Fibroblast of mammary gland (primary cell): ENCODE measurements at places on chromosomes 1 and 21.

DNA sequence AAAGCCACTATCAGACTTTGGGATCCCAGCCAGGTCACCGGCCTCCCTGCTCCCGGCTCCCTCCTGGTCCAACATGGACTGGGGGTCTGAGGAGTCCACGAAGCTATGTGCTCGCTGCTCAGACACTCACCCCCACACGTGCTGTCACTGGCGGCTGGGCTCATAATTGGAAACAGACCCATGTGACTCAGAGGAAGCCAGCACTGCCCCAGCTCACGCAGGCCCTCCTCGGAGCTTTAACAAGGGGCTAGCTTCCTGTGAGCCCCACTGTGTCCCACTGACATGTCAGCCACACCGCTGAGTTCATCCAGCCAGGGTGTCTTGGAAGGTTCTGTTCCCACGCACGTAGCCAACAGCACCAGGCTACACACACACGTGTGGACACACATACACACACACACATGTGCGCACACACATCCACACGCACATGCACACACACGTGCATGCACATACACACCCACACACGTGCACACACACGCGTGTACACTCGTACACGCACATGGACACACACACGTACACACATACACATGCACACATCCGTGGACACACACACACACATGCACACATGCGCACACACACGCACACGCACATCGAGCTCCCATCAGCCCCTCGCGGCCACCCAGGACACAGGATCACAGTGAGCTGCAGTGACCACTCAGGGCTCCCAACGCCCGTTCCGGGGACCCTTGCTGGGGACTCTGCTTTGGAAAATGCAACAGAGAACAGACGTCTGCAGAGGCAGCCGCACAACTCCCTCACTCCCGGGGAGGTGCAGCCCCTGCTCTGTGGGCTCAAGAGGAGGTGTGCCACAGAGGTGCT, 18.4 kb upstream of the COL6A2 start:
- peak; percentile 98 for DNase-seq

- DNase-seq, result no peak
Measured at GRCh38 chr1:233078396-233078795, 128.0 kb downstream of the NTPCR start.

- DNase-seq, result peak; percentile 65
Measured at GRCh38 chr21:43590194-43590593, 69.1 kb downstream of the HSF2BP start.

DNA sequence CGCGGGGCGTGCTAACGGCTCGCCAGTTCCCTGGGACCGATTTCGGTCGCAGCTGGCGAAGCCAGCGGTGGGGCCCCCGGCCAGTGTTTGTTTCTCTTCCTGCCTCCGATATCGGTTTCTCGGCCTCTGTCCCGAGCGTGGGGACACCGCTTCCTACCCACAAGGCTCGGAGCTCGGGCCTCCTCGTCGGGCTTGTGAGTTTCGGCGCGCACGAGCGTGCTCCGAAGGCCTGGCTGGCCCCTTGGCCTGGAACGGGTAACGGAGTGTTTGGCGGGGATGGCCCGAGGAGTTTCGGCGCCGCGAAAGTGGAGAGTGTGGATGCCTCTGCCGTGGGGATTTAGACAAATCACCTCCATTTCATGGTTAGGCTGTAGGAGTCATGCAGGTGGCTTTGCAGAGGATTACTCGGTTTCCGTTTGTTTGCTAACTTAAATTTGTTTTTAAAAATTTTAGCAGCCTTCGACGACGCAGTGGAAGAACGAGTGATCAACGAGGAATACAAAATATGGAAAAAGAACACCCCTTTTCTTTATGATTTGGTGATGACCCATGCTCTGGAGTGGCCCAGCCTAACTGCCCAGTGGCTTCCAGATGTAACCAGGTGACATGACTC, 559 bp downstream of the RBBP4 start:
- no peak for DNase-seq

DNA sequence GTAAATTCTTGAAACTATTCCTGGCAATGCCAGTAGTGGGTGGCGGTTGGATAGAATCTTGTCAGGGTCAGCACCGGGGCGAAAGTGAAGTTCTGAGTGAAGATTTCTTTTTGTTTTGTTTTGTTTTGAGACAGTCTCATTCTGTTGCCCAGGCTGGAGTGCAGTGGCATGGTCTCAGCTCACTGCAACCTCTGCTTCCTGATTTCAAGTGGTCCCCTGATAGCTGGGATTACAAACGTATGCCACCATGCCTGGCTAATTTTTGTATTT, 33.3 kb downstream of the PCNT start:
- no peak for DNase-seq

GRCh38 chr1:221696718-221697461, 45.0 kb downstream of the DUSP10 start:
- no peak for DNase-seq

DNA sequence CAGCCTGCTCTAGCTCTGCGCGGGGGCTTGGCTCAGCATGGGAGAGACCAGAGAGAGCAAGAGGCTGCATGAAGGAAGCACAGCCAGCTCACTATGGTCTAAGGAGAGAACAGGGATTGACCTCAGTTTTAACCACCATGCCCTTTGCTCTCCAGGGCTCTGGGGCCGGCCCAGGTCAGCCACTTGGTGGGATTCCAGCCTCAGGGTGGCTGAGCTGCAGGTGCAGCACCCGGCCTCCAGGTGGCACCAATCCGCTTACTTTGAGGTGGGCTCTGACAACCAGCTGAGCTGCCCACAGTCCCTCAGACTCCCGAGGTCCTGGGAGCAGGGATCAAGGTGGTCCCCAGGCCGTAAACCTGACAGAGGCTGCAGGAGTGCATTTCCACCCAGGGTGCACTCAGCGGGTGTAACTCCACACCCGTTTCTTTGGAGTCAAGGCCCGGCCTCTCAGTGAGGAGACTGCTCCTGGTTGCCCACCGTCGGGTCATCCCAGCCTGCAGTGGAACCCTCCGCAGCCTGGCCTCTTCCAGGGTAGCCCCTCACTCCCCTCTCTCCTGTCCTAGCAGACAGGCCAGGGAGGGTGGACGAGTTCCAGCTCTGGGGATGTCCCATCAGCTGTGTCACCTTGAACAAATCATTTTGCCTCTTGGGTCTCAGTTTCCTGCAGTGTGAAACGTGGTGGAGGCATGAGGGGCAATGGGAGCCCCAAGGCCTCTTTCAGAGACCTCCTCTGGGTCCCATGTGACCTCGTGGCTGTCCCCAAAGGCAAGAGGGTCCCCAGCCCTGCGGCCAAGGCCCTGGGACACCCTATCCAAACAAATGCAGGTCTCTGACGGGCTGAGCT, 607 bp upstream of the LGR6 start:
- peak; percentile 44 for DNase-seq

DNA sequence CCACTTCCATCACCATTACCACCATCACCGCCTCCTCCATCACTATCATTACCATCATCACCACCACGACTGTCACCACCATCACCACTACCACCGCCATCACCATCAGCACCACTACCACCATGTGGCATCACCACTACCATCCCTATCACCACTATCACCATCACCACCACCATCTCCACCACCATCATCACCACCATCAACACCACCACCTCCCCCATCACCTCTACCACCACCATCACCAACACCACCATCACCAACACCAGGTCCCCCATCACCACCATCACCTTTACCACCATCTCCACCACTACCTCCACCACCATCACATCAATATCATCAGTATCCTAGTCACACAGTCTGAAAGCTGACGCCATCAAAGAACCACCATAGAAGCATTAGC, 39.9 kb upstream of the RIPK4 start:
- DNase-seq, result no peak

GRCh38 chr1:198520524-198521254, 19.8 kb downstream of the ATP6V1G3 start:
- DNase-seq, result no peak

- no peak for DNase-seq
Measured at GRCh38 chr1:45704637-45705036, 16.7 kb downstream of the TMEM69 start.

GRCh38 chr1:21337010-21337437, 46.8 kb upstream of the ECE1 start:
- DNase-seq, result no peak

DNA sequence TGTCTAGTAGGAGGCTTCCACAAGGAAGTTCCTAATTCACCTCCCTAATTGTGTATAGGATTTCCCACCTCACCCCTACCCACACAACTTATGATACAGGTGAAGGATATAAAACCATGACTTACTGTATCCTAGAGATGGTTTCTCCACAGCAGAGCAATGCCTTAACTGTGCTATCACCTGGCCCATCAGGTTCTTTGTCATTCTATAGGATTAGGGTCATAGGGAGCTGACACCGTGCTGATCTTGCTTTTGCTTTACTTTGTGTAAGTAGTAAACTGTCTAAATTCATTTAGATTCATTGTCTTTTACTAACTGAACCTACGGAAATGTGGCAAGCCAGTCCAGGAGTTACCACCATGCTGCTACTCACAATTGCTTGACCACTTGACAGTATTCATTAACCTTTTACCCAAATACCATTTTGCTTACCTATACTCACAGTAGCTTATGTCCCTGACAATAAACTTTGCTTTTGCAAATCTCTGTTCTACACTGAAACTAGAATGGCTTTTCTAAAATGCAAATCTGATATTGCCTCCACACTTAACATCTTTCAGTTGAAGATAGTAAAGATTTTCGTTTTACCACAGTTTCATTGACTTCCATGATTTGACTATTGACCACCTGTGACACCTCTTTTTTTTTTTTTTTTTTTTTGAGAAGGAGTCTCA, 147.6 kb downstream of the IFI44 start:
- DNase-seq, result no peak

- DNase-seq, result no peak
Measured at GRCh38 chr1:145947551-145947950, 10.3 kb downstream of the LIX1L start.

DNA sequence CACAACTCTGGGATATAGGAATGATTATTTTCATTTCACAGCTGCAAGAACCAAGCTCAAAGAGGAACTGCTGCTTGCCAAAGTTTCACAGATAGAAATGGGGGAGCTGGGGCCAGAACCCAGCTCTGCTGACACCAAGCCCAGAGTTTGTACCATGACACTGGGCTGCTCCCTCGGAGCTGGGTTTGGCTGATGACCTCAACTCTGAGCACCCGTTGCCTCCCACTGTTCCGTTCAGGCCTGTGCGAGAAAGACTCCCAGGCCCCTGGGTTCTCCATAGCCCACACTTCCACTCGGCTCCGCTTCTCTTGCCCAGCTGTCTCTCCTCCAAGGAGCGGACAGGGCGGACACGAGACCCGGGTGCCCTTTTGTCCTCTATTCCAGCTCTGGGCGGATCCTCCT, 55.2 kb downstream of the NGF start:
- peak; percentile 43 for DNase-seq
